Activated T-cell treated with anti-CD3 and anti-CD28 coated beads, Interleukin-2, amount 50 U/mL, for 72 hours (primary cell): ENCODE measurements at places on chromosomes 1 and 21.
A peak's percentile ranks its signal among the peaks of the same experiment; 100 is the strongest.

GRCh38 chr1:212488436-212489283 lies 55.9 kb downstream of the NENF start:
- peak; percentile 74 for DNase-seq

DNA sequence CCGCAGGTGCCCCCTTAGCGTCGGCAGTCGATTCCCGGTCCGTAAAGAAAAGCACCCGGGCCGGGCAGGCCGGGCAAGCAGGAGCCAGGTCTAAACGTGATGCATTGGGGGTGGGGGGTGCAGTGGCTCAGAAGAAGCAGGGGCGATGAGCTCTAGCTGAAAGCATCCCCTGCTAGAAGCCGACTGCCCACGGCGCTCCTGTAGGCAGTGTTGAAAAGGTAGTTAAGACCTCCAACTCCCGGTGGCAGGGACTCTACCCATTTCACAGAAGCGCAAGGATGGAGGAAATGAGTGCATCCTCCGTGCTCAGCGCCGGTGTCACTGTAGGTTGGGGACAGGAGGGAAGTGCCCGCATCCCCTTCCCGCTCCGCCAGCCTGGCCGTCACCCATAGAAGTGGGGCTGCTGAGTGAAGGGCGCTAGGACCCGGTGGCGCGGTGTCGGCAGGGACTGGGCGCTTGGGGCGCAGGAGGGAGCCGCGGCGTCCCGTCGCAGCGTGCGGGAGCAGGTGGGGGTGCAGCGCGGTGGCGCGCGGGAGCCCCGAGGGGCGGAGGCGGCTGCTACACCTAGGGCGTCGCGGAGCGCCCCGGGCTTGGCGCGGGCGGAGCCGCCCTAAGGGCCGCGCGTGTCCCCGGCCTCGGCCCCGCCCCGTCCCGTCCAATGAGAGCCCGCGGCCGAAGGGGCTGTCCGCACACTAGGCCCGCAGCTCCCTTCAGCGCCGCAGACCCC lies at the start of gene WNT2B:
Gene WNT2B (plus strand): TSS at position 688 of the 727 bp plus-strand sequence. CDS start 298 bp downstream, outside the sequence.
- peak; percentile 69 for DNase-seq

DNA sequence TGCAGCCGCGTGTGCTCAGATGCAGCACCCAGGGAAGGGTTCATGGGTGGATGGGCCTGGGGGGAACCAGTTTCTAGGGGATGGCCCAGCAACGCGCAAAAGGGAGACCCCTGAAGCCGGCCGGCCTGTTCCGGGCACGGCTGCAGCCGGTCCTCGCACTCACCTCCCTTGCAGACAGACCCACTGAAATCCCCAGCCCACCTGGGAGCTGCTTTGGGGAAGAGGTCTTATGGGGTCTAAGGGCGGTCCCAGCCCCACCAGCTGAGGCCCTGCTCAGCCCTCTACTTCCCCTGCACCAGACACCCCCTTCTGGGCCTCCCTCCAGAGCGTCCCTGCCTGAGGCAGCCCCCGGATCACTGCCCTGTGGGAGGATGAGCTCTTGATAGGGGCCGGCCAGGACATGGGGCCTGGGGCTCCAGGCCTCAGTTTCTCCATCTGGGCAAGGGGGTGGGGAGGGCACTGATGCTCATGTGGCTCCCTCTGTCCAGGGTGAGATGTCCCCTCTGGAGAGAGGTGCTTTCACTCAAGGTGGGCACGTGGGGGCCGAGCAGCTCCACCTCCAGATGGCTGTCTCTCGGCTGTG lies 20.0 kb upstream of the TTC34 start:
- DNase-seq, result no peak

- peak; percentile 4 for DNase-seq
Observed at GRCh38 chr1:245363461-245364200, 208.8 kb downstream of the KIF26B start.

GRCh38 chr21:18334066-18334465 lies 69.5 kb downstream of the TMPRSS15 start:
- no peak for DNase-seq

DNA sequence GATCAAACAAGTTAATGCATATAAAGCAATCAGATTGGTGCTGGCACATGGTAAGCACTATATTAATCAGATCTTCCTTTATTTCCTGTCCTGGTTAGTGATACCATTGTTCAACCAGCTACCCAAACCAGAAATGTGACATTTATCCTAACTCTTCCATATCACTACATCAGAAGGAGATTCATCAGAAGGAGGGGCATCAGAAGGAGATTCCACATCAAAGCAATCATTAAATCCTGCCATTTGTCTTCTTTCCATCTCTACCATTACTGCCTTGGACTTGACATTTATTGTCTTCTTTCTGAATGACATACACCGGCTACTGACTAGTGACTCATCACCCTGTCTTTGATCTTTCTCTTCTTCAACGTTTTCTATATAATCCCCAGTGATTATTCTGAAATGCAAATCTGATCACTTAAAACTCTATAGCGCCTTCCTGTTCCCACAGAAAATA lies 75.0 kb downstream of the DNM3 start:
- no peak for DNase-seq

DNA sequence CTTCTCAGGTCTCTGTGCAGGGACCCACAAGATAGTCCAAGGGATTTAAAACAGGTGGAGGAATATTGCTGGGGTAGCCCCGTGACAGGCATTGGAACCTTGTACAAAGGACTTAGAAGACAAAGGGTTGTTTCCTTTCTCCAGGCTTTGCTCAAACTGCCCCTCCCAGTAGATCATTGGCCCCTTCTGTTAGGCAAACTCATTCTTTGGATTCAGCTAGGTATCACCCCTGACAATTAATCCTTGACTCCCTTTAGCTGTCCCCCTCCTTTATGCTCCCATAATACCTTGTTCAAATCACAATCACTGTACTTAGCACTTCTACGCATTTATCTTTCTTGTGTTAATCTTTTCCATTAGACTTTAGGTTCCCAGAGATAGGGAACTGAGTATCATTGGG lies 360.5 kb downstream of the KCNH1 start:
- no peak for DNase-seq

DNA sequence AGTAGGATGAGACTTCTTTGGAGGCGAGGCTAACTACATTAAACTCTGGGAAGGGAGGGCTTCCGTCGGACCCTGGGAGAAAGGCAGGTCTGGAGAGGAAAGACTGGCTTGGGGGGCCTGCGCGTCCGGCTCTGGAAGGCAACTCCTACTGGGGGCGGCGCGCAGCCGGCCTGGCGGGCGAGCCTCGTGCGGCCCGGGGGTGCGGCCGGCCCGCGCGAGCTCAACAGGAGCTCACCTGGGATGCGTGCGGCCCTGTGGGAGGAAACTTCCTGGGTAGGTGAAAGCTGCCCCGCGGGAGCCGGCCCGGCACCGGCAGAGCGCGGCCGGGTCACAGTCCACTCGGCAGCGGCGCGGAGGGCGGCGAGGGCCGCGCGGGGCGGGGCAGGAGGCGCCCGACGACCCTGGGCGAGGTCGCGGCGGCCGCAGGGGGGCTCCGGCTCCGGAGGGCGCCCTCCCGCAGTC lies 449 bp downstream of the EPS15 start:
- peak; percentile 64 for DNase-seq

- no peak for DNase-seq
Observed at GRCh38 chr1:156346636-156347035, 8.3 kb downstream of the TSACC start.

GRCh38 chr1:33872683-33873082 lies 8.8 kb downstream of the HMGB4 start:
- no peak for DNase-seq

DNA sequence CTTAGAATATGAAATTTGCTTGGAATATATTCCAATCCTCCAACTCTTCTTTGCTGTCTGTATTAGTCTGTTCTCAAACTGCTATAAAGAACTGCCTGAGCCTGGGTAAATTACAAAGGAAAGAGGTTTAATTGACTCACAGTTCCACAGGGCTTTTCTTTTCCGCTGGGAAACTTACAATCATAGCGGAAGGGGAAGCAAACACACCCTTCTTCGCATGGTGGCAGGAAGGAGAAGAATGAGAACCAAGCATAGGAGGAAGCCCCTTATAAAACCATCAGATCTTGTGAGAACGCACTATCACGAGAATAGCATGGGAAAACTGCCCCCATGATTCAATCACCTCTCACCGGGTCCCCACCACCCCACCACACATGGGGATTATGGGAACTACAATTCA lies 14.8 kb downstream of the CENPF start:
- no peak for DNase-seq

GRCh38 chr1:198967566-198967965 lies 328.7 kb downstream of the PTPRC start:
- no peak for DNase-seq

DNA sequence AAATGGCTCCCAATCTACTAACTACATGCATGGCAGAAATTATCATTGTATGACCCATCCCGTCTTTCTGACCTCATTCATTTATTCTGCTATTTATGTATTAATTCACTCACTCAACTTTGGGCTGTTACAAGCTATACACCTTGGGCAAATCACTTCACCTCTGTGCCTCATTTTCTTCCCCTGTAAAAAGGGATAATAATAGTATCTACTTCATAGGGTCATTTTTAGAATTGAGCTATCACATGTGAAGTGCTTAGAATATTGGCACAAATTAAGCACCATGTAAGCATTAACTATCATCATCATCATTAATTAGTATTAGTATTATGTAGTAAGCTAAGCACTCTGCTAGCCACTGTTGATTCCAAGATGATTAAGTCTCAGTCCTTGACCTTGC lies 52.1 kb downstream of the NMNAT2 start:
- no peak for DNase-seq

DNA sequence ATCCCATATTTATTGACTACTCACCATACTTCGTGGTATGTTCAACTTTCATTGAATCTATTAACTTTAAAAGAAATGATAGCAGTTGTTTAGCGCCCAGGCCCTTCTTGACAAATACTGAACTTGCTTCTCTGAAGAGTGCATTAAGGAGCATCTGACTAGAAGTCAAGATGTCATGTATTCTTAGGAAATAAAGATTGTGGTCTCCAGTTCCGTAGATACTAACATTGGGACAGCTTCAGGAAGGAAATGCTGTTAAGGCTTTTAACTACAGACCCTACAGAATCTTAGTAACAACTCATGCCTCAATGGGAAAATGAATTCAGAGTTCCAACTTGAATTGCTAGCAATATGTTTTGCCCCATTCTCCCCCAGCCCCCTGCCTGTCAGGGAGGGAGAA lies 14.8 kb downstream of the LYST start:
- DNase-seq, result no peak

- DNase-seq, result no peak
Observed at GRCh38 chr1:149846042-149846441, 53.3 kb upstream of the BOLA1 start.

DNA sequence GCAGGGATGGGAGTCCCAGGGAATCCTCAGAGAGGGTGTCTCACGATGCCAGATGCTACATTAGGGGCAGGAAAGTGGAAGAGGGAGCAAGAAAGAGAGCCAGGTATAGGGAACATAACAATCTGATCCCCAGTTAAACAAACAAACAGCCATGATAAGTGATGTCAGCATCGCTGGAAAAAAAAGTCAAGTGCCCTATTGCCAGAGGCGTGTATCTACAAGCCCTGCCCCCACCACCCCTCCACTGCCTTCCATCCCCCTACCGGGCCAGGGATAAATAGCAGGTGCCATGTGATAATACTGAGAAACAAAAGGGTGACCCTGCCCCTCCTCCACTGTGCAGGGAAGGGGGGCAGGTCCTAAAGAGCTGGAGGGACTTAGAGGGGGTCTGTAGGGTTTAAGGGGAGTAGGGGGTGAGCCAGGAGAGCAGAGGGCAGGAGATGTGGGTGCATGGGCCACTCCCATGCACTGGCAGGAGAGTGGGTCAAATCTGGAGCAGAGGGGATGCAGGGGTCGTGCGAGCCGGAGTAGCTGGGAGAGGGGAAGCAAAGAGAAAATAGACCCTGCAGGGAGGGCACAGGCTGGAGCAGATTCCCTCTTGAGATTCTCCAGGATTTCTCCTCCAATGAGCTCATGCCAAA lies 3.4 kb downstream of the SLC26A9 start:
- DNase-seq, result peak; percentile 15

DNA sequence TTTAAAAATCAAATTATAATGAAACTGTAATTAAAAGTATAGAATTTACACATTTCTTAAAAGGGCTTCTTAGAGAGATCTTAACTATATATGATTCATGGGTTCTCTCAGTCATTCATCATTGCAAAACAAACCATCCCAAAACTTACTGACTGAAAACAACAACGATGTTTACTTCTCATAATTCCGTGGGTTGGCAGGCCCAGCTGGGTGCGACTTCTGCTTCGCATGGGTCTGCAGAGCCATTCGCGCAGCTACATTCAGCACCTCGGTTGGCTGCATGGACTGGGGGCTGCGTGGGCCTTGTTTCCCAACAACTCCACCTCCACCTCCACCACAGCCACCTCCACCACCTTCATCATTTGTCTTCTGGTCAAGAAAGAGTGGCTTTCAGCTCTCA lies 4.0 kb downstream of the SLAMF8 start:
- no peak for DNase-seq

DNA sequence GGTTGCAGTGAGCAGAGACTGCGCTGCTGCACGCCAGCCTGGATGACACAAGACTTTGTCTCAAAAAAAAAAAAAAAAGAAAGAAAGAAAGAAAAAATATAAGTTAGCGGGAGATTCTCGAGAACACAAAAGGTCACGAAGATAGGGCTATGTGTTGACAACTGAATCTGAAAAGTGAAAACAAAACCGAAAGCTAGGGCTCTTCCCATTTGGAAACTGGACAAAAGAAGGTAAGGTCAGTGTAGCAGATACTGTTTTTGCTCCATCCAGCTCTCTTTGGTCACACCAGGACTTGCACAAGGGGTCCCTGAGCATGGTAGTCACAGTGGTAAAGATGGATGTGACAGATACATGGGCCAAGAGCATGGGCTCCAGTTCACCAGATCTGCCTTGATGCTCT lies 60.4 kb upstream of the MAP10 start:
- DNase-seq, result no peak

DNA sequence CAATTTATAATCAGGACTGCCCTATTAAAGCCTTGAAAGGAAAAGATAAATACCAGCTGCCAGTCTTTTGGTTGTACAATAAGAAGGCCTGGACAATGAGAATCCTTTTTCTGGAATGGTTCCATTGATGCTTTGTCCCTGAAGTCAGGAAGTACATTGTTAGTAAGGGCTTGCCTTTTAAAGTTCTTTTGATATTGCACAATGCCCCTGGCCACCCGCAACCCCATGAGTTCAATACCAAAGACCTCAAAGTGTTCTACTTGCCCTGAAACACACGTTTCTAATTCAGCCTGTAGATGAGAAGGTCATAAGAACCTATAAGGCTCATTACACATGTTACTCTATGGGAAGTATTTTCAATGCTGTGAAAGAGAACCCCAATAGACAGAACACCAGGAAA lies 112.1 kb downstream of the OLFM3 start:
- DNase-seq, result no peak

DNA sequence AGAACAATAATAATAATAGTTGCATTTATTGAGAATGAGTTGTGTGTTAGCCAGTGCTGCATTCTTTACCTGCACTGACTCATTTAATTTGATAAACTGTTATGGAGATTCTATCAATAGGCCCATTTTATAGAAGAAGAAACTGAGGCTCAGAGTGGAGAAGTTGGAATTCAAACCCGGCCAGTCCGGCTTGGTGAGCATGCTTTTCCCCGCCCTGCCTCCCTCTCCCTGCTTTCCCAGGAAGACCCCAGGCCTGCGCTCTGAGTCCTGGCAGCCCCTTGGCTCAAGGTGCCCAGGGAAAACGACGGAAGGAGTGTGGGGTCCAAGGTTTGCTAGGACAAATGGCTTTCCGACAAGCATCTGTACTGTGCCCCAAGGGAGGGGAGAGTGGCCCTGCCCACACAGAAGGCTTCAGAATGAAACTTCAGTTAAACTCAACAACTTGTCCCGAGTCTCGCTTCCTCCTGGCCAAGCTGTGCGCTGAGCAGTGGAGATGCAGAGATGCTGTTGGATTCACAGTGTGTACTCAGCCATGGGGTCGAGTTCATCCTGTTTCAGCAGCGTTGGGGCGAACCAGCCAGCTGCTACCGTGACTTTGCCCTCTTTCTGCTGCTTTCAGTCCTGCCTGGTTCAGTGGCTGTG lies 23.3 kb upstream of the PADI6 start:
- DNase-seq, result no peak

GRCh38 chr1:172476218-172476811 lies 32.4 kb upstream of the PIGC start:
- DNase-seq, result no peak
